RWPE2 (cell line): ENCODE measurements at places on chromosomes 3 and 15.
A peak's percentile ranks its signal among the peaks of the same experiment; 100 is the strongest.

GRCh38 chr3:43316783-43317460 is 30.6 kb downstream of the SNRK start:
- DNase-seq, result no peak

DNA sequence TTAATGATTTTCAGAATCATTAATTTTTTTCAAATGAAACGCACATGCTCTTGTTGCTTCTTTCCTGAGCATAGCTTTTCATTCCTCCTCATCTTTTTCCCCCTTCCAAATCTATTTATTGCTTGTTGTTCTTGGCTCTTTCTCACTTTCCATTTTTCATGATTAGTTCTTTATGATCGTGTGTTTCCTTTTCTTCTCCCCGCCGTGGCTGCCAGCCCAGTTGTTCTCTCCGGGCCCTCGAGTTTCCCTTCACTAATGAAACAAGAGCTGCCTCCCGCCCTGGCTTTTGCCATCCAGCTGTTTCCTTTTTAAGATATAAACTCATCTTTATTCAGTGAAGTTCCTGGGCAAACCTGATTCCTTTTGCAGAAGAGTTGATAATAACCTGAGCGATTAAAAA is 170.2 kb upstream of the NR2F2 start:
- DNase-seq, result no peak

- DNase-seq, result no peak
Observed at GRCh38 chr3:172323894-172324610, 124.2 kb downstream of the GHSR start.

- no peak for DNase-seq
Observed at GRCh38 chr3:127886956-127887231, 28.1 kb upstream of the KBTBD12 start.

DNA sequence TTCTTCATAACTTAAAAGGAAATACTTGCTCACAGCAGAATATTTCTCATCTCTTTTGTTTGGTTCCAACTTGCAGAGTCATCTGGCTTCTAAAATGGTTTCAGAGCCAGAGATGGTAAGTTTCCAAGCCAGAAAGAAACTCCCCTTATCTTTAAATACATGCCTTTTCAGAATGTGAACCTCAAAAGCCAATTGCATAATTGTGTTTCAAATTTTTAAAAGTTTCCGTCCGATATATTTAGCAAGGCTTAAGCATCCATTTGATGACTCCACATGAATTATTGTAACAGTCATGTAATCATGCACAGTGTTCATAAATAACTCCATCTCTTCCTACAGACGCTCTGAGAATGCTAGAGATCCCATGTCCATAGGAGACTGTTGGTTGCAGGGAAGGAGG is 40.6 kb upstream of the C3orf80 start:
- no peak for DNase-seq

DNA sequence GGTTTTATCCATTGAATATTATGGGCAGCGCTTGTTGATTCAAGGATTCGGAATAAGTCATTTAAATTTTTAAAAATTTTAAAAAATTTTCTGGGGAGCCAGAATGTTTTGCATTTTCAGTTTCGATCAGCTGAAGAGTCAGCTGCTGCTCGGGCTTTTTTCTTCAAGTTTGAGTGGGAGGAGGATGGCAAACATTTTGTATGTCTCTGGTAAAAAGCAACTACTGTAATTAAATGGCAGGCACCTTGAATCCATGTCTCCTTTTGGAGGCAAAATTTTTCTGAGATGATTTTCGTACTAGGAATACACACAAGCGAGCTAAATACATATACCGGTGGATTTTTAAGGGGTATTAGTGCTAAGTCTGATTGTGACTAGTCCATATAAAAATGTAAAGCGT is 612 bp downstream of the C3orf38 start:
- DNase-seq, result no peak

- no peak for DNase-seq
Observed at GRCh38 chr3:123374016-123374415, 74.9 kb downstream of the ADCY5 start.

DNA sequence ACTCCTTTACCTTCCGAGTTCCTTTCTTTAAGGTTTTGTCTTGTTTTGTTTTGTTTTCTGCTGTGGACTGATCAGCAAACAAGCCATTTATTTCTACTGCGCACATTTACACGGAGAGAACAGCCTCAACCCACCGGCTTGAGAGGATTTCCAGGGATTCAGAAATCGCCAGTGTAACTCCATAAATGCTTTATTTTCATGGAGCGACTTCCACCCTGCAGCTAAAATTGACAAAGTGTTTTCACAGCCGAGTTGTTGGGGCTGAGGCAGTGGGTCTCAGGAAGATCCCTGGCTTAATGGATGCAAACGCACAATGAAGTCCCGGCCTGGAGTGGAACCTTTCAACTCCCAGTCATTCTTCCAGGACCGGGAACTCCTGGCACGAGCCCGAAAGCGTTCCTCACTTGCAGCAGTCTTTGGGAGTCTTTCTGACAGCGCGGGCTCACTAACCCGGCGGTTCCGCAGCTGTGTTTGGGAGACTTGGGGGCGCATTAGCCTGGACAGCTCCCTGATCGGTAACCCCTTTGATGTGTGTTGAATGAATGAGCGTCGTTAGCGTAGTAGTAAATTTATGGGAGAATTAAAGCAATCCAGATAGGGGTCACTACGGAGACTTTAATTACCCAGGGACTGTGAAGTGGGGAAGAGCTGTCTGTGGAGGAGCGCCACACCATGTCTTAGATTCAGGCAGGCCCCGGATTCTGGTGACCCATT is 785 bp upstream of the MYRIP start:
- DNase-seq, result no peak

GRCh38 chr3:5004319-5005152 is 25.3 kb downstream of the BHLHE40 start:
- DNase-seq, result peak; percentile 81

- DNase-seq, result peak; percentile 97
Observed at GRCh38 chr3:69085833-69086722, 1.3 kb downstream of the ARL6IP5 start.

GRCh38 chr3:101801174-101801573 is 22.2 kb downstream of the NXPE3 start:
- DNase-seq, result no peak

GRCh38 chr3:149339931-149340309 is 6.5 kb upstream of the TM4SF18 start:
- DNase-seq, result peak; percentile 93

GRCh38 chr15:70857562-70858285 is 3.8 kb upstream of the LARP6 start:
- no peak for DNase-seq

DNA sequence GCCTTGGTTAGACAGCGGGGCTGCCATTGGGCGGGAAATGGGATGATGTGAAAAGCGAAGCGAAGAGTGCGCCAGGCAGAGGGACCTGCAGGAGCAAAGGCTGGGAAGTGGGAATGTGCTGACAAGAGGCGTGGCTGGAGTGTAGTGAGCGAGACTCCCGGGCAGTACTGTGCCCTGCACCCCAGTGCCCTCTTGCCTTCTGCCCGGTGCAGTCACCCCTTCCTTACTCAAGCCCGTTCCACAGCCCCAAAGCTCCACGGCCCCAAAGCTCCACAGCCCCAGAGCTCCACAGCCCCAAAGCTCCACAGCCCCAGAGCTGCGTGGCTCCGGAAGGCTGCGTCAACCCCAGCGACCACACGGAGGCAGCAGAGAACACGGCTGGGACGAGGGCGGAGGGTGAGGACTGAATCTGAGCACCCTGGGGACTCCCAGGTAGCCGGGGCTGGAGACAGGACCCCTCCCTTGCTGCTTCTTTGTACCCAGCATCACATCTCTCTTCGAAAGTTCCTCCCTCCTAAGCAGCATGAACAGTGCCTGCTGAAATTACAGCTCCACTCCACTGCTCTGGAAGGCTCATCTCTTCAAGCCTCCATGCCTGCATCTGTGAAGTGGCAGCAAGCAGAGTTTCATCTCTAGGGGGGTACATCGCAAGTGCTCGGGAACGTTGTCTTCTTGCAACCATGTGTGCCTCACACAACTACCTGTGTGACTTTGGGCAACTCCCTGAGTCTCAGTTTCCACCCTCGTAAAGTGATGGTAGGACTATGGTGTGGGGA is 108.9 kb downstream of the FBLN2 start:
- no peak for DNase-seq

DNA sequence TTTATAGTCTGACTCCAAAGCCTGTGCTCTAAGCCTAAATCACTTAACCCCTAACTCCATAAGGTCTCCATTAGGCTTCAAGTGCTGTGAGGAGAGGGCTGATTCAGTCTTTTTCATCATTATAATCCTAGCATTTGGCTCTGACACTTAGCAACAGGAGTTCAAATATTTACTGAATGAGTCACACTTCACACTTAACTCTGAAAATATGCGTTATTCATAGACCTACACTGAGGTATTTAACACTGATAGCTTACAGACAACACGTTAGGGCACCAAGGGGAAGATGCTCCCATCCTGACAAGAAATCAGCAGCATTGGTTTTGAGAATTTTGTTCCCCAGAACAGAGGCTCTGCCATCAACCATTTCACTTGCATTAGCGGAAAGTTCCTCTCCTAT is 53.5 kb downstream of the MSL2 start:
- DNase-seq, result no peak

DNA sequence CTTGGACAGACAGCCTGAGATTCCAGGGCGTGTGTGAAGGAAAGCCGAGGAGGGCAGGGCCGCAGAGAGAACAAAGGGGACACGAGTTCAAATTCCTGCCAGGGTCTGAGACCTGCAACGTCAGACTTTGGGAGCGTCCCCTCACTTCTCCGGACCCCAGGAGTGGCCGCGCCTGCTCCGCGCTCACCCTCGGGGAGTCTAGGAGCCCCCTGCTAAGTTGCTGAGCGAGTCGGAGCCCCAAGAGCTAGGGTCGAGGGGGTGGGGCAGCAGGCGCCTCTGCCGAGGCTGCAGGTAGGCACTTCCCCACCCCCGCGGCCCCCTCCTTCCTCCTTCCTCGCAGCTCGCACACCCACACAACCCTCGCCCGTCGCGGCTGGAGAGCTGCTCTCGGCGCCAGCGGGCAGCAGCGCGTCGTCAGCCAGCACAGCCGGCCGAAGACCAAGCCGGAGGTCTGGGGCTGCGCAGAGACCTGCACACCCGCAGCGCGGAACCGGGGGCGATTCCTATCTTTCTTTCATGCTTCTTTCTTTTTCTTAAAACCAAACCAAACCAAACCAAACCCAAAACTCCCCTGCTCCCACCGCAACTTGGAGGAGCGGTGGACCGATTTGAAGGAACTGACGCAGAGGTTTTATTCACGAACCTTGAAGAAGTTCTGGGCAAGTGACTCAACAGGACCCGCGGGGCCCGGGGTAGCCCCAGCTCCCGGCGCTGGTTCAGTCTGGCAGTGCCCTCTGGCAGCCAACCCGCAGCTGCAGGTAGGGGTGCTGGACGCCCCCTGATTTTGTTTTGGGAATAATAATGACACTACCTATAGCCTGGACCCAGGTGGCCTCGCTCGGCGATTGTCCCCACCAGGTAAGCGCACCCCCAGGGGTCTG is at the start of gene ANKRD34C:
Gene ANKRD34C, plus strand, starts transcription at position 352 of the 881 bp plus-strand sequence. CDS start 10,563 bp downstream, outside the sequence.
- DNase-seq, result peak; percentile 73

GRCh38 chr3:134395103-134395502 is 20.9 kb upstream of the AMOTL2 start:
- DNase-seq, result no peak

DNA sequence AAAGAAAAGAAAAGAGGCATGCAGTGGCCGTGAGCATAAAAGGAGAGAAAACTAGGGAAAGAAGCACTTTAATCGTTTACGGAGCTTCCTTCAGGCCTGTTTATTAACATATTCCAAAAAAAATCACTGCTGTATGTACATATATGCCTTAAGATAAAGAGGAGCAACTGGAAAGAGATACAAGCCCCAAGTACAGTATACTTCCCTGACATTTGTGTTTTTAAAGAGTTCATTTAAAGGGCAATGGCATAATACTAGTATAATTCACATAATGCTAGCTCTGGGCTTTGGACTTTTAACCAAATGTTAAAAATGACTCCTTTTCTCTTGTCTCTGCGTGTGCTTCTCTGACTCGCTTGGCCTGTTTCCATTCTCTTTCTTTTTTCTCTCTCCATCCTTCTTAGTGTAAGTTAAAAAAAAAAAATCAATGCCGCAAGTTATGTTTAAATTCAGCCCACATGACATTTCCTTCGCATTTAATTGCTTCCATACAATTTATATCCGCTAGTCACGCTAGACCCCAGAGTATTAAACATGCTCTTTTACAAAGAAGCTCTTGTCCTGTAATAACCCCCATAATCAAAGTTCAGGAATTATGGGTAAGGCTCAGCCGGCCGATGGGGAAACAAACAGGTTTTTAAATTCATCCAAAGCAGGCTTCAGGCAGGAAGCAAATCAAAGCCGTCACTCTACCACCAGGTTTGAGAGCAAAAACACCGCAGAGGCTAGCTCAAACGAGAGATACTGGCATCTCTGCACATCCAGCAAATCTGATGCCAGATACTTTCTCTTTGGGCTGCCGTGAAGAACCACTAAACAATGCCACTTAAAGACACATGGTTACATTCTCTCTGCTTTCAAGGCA is 19.4 kb downstream of the WWTR1 start:
- DNase-seq, result no peak

DNA sequence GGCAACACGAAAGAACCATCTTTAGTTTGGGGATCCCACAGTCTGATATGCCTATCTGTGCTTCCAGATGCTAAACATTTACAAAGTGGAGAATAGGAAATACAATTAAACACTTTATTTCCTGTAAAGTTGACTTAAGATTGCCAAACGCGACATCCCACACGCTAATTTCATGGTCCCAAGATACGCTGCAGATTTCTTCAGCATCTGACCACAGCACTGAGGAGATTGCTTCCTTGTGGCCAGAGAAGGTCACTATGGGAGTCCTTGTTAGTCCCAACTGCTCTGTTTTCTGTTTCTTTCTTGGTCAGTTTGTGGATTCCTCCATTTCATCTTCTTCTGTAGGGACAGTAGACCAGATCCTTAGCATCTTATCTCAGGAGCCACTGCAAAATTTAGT is 43.3 kb downstream of the ASB7 start:
- DNase-seq, result no peak

- DNase-seq, result no peak
Observed at GRCh38 chr3:8555113-8555661, 53.6 kb downstream of the LMCD1 start.

DNA sequence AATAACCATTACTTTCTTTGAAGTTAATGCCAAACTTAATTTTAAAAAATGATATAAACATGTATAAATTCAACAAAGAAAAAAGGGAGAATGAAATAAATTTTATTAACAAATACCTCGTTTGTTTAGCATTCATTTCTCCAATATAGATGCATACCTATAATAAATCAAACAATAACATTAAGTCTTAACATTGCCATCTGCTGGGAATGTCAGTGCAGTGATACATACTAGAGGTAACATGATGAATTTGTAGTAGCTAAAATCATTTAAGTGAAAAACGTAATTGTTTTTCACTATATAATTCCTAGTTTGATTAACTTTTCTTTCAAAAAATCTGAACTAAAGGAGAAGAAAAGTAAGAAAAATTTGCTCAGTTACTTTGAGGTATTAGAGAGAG is 340.2 kb upstream of the CBLB start:
- DNase-seq, result no peak

DNA sequence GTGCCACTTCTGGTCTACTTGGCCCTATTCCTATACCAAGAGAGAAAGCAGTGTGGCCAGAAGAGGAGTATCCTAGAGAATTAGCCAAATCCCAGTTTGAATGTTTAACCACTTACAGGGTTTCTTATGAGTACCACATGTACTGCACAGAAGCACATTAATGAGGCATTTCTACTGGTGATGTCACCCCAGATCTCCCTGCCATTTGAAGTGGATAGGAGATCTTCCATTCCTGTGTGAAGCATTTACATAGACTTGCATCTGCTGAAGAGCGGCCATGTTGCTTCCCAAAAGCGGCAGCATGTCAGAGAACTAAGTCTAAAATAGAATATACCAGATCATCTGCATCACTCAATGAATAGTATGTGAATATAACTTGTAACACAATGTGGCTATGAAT is 108.4 kb upstream of the TUSC7 start:
- DNase-seq, result no peak
